Activated T-helper 1 cell treated with Interleukin-2 at 50 U/mL for 16 hours (primary cell): ENCODE measurements at places on chromosomes 6 and 20.

- no peak for DNase-seq
Measured at GRCh38 chr6:150395388-150396009, 26.7 kb downstream of the IYD start.

DNA sequence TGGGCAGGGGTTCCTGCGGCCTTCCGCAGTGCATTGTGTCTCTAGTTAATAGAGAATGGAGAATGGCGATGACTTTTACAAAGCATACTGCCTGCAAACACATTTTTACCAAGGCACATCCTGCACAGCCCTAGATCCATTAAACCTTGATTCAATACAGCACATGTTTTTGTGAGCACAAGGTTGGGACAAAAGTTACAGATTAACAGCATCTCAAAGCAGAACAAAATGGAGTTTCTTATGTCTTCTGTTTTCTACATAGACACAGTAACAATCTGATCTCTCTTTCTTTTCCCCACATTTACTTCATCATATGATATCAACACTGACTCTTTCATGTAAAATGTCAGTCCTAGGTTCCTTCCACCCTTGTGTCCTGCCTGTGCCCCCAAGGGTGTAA, 63.5 kb downstream of the GCNT2 start:
- no peak for DNase-seq

DNA sequence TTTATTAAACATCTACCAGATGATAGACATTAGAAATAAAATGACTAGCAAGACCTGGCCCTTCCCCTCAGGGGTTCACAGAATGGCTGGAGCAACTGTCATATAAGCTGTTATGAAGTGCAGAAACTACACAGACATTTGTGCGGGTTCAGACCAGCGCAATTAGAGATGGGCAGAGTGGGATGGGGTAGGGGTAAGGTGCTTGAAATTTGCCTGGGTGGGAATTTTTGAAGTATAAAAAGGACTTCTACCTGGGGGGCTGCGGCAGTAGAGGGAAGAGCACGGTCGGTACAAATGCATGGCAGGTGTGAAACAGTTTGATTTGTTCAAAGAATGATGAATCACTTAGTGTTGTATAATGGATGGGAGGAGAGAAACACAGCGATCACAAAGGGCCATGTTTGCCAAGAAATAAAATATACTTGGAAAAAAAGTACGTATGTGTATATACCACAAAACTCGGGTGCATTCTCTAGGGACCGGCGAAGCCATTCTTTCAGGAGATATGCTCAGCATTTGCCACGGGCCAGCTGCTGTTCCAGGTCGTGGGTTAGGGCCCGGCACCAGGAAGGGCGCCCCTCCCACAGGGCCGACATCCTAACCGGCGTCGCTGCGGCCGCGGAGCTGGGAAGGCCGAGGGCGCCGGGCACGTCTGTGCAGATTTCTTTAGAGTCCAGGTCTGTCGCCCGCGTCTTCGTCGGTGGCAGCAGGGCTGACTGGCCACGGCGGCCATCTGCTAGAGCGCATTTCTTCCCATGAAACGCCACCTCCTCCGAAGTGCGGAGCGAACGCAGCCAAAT, 809 bp upstream of the NOL7 start:
- DNase-seq, result no peak

- DNase-seq, result no peak
Measured at GRCh38 chr6:150133686-150134085, 9.2 kb upstream of the PPP1R14C start.
